ENCODE measurements at places on chromosomes 16 and 17.

DNA sequence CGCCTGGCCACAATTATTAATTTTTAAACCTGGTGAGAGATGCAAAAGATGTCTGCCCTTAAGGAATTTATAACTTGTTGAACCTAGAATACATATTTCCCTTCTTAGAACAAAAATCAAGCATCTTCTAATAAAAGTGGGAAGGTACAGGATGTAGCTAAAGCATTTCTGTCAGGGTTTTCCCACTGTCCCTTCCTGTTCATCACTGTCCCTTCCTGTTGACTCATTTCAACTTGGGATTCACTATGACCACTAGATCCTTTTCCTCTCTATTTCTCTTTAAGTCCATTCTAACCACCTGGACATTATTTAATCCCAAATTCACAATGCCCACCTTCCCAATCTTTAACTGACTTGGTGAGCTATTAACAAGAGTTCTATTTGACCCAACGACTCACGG lies 33.9 kb upstream of the CDRT4 start:
- DNase-seq = no peak

DNA sequence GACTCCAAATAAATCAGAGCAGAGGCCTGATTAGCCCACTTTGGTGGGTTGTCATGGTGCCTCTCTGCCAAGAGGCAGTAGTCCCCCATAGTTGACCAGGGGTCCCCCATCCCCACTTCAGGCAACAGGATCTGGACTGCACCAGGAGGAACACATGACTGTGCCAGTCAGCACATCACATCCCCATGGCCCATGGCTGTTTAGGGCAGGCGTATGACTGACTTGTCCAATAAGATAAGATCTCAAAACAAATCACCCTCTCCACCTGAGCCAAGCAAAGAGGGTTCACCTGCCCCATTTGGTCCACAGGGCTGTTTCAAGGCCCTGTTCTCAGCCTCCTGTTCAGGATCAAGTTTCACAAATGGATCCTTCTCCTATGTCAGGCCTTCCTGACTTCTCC lies 93.3 kb downstream of the C16orf78 start:
- no peak for DNase-seq

- DNase-seq = no peak
Measured at GRCh38 chr17:40321961-40322357, 13.0 kb downstream of the RARA start.

DNA sequence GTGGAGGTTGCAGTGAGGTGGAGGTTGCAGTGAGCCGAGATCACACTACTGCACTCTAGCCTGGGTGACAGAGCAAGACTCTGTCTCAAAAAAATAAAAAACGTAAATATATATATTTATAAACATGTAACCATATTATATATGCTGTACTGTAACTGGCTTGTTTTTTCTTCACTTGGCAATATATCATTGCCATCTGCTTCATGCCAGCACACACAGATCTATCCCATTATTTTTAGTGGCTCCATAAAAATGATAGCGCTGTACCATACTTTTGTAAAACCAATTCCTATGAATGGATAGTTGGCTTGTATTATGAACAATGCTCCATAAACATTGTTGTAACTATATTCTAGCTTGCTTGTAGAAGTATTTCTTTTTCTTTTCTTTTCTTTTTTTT lies 49.5 kb downstream of the GPRC5B start:
- no peak for DNase-seq

GRCh38 chr16:67598527-67598926 lies 36.2 kb downstream of the CTCF start:
- DNase-seq = no peak

DNA sequence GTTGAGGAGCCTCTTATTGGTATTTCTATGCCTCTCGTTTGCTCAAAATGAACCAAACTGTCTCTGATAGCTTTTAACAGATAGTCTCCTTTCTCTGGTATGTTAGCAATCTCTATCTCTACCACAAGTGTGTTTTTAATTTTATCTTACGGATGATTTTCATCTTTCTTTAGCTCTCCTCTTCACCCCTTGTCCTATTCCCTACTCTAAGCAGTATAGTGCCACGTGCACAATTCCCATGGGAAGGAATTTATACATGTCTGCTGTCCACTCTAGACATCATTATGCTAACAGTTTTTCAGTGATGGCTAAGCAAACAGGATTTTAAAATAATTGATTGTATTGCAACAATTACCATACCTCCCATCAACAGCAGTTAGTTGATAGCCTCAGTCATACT lies 177.3 kb downstream of the CYB561 start:
- no peak for DNase-seq

- no peak for DNase-seq
Measured at GRCh38 chr16:17831330-17831729, 360.6 kb upstream of the XYLT1 start.

GRCh38 chr17:14616528-14616927 lies 315.6 kb downstream of the HS3ST3B1 start:
- no peak for DNase-seq

DNA sequence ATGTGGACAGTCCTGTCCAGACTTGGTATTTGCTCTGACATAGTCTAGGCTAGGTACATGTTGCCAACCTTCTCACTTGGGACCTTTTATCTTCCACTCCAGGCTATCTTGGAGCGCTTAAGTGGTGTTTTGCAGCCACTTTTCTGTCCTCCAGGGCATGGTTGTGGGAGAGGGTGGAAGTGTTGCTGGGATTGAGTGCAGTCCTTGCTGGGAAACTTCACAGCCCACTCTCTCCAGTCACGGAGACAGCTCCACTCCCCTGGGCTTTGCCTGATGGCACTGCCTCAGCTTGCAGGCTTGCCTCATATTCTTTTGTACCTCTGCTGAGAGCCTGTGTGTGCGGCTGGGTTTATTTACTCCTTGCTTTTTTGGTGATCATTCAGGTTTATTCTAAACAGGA lies 17.4 kb downstream of the RPA1 start:
- DNase-seq = no peak

DNA sequence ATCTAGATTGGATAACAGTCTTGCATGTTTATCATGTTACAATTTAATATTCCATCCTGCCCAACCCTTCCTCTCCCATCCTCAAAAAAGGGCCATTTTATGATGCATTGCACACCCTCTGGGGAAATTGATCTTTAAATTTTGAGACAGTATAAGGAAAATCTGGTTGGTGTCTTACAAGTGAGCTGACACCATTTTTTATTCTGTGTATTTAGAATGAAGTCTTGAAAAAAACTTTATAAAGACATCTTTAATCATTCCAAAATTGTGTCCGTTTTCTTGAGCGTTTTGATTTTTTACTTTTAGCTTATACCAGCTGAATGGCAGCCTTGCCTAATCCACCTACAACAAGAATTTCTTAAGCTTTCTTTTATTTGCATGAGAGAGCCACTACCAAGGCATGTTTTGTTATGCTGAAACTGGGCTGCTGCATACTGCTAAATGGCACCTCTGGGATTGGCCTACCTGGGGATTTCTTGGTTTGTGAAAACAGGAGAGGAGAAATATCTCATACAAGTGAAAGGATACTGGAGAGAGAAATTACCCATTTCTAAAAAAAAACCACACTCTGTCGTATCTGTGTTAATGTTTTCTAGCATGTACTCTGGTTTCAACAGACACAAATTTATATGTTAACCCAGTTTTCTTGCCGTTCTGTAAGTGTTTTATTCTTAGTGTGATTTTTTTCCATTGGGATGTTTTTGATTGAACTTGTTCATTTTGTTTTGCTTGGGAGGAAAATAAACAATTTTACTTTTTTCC lies 52.2 kb downstream of the TUBD1 start:
- DNase-seq = no peak

DNA sequence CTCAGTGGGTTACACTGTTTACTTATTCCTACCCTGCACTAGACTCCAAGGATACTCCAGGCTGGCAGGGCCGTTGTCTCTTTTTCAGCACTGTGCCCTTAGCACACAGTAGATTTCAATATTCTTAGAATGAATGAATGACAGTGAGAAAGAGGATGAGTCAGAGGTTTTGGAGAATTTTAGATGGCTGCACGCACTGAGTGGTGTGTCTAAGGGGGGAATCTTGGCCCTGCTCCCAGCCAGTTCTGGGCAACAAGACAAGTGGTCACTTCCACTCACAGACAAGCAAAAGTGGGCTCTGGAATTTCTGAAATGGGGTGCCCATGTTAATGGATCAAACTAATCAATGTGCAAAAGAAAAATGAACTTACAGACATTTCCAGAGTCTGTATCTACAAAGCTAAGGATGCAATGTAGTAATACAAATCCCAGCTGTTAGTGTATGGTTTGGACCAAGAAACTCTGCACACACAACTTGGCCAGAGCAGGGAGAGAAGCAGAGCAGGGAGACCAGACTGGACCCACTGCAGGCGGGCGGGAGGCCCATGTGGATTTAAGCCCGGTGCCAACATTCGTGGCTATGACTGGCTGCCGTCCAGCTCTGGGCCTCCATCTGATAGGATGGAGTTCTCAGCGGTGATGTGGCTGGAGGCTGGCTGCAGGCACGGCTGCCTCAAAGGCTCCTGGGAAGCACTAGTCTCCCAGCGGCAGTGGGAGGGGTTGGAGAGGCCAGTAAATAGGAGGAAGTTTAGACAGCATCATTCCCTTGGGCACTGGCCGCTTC lies 95.6 kb upstream of the CDYL2 start:
- DNase-seq = peak; percentile 82

- no peak for DNase-seq
Measured at GRCh38 chr17:17086585-17086984, 44.3 kb downstream of the MPRIP start.

- no peak for DNase-seq
Measured at GRCh38 chr17:42579794-42580551, 2.4 kb upstream of the PSMC3IP start.

DNA sequence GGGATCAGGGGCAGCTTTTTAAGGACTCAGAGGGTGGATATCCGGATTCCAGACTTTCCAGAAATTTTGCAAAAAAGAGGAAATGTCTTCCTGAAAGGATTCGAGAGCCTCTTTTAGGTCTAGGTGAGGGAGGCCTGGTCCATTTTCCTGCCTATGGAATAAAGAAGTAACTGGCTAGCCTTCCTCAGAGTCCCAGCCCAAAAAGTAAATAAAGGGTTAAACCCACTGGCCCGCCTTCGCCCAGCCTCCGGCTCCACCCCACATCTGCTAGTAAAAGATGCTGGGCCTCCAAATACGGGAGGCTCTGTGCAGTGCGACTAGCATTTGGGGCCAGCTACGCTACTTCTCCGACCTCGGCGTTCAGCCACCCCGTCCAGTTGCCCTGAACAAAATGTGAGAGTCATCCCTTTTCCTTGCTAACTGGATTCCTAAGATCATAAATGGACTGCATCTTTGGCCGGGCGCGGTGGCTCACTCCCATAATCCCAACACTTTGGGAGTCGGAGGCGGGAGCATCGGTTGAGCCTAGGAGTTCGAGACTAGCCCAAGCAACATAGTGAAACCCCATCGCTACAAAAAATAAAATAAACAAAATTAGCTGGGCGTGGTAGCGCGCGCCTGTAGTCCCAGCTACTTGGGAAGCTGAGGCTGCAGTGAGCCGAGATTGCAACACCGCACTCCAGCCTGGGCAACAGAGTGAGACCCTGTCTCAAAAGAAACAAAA lies 824 bp upstream of the MPP2 start:
- peak; percentile 40 for DNase-seq

GRCh38 chr16:17578981-17579874 lies 108.5 kb upstream of the XYLT1 start:
- peak; percentile 29 for DNase-seq

- DNase-seq = no peak
Measured at GRCh38 chr16:12703935-12704334, 99.8 kb downstream of the CPPED1 start.

DNA sequence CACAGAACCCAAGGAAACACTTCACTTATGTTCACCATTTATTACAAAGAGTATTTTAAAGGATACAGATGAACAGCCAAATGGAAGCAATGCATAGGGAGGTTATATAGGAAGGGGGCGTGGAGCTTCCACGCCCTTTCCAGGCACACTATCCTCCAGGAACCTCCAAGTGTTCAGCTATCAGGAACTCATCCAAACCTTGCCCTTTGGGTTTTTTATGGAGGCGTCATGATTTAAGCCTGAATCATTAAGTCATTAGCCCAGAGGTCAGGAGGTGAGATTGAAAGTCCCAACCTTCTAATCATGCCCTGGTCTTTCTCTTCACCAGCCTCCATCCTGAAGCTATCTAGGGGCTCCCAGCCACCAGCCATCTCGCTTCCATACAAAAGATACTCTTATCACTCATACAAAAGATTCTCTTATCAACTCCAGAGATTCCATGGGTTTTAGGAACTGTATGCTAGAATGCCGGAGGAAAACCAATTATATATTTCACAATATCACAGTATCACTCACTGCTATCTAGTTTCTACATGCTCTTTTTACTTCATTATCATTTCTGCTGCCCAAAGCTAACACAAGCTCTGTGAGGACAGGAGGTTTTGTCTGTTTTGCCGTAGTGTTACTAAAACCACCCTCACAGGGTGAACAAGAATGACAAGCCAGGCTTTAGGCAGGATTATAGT lies 213.4 kb downstream of the SLC39A11 start:
- DNase-seq = no peak

GRCh38 chr17:64178011-64178825 lies 48.3 kb upstream of the ERN1 start:
- DNase-seq = no peak

- peak; percentile 44 for DNase-seq
Measured at GRCh38 chr17:48074322-48075081, 26.3 kb downstream of the NFE2L1 start.

- no peak for DNase-seq
Measured at GRCh38 chr17:79843474-79843815, 4.2 kb upstream of the CBX4 start.

DNA sequence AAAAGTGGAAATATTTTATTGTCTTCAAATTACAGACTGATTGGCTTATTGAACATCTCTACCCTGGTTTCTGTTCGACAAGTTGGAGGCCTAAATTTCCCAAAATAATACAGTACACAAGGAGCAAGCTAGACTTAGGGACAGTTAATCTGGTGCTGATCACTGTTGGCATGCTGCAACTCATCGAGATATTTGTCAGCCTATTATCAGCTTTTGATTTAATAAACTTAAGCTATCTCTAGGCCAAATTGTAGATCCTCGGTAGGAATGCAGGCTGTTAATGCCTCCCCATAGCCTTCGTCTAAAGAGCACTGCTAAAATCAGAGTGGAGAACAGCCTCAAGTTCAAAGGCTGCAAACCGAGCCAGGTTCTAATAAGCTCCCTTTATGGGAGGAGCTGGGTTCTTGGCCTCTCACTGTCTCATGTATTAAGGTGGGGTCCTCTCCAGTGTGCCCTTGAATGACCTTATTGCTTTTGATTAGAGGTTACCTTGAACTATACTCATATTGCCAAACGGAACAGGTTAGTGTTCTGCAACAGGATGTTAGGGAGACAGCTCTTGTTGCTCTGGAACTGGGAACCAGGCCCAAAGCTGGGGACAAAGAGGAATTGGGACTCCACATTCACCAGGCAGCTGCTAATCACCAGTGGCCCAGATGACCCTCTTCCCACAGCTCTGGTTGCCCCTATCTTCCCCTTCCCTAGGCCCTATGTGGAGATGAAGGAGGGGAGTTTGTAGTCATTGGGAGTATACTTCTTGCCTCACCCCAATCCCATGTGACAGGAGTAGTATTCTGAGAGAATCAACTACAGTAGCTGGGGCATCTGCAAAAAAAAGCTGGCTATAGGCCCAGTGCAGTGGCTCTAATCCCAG lies 69.5 kb upstream of the NOL11 start:
- DNase-seq = no peak

GRCh38 chr16:87086575-87086974 lies 230.6 kb downstream of the C16orf95 start:
- no peak for DNase-seq

GRCh38 chr16:11685844-11686618 lies 17.8 kb downstream of the SNN start:
- no peak for DNase-seq

All from thoracic aorta (tissue), 2 donors.